ENCODE measurements at places on chromosomes 3 and 15.

- no peak for DNase-seq
Observed at GRCh38 chr3:196604548-196604947, 34.9 kb upstream of the NRROS start.

GRCh38 chr15:73052653-73053397 lies 562 bp downstream of the NEO1 start:
- peak; percentile 54 for DNase-seq

- no peak for DNase-seq
Observed at GRCh38 chr15:50350621-50351020, 4.4 kb downstream of the GABPB1 start.

DNA sequence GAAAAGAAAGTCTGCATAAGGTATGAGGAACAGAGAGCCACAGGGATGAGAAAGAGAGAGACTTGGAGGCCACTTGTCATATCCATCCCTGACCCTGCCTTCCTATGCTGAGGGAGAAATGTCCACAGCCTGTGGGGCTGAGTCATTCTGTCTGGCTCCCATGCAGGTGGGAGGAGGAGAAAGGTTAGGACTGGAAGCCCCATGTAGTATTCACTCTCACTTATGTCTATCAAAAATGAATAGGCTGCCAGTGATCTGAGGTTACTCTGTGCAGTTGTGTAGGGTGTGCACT lies 71.3 kb downstream of the RAB11A start:
- no peak for DNase-seq

DNA sequence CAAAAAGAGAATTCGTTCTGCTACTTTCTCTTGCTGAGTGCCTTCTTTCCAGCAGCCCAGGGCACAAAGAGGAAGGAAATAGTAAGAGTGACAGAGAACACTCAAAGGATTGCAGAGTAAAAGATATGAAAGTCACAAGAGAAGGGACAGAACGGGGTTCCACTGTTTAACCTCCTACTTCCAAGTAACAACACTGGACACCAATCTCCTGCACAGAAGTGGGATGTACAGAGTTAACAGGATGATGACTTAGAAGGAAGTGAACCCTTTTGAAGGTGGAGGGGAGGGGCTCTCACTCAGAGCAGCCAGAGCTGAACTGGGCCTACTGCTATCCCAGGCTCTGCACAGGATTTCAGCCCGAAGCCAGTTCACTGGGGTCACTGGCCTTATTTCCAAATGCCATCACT lies 130.1 kb upstream of the PRICKLE2 start:
- DNase-seq = no peak

DNA sequence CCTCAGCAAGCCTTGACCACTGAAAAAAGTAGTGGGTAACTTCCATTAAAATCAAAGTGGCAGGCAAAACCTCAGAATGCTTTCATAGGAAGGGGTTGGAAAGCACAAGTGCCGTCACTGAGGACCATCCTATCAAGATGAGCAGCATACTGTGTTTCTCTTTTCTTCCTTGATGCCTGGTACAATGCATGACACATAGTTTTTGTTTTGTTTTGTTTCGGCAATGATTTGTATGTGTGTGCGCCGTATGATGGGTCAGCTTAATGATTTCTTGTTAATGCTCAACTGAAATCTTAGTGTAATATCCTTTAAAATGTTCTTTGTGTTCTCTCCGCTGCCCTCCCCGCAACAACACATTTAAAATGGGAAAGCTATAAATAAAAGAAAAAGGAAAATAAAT lies 476.4 kb upstream of the KCNMB2 start:
- no peak for DNase-seq

Measured in nucleus accumbens (tissue), 56 donors.